ENCODE measurements at places on chromosomes 7 and 10.
A peak's percentile ranks its signal among the peaks of the same experiment; 100 is the strongest.

DNA sequence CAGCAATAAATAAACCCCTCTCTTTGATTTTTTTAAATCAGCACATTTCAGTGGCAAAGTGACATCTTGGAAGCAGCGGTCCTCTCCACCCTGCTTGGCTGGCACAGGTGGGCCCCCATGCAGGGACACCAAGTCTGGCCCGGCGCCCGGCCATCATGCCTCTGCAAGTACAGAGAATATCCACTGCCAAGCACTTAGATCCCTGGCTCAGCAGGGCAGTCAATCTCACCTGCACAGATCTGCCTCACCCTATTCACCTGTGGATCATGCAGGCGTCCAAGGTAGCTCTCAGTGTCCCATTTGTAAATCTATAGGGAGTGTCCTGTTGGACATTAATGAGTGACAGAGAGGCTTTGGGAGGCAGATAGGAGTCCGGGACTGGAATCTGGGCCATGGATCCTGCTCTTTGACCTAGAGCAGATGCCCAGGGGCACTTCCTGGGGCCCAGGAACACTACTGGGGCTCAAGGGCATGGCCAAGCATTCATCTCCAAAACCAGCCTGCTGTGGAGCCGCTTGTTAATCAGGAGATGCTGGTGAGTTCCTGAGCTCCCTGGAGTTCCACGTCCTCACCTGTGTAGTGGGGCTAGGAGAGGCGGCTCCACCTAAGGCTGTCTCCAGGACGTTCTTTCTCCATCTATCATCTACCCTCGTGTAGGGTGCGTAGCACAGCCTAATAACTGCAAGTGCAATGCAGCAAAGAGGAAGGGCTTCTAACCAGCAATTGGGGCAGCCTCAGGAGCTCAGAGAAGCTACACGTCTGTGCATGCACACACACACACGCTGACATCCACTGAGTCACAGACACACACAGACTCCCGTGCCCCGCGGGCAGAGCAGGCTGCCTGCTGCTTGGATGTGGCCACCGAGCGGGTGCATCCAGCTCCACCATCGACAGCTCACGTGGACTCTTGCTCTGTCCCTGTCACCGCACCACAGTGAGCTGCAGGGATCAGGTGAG lies 123.6 kb downstream of the OAT start:
- DNase-seq = peak; percentile 10

DNA sequence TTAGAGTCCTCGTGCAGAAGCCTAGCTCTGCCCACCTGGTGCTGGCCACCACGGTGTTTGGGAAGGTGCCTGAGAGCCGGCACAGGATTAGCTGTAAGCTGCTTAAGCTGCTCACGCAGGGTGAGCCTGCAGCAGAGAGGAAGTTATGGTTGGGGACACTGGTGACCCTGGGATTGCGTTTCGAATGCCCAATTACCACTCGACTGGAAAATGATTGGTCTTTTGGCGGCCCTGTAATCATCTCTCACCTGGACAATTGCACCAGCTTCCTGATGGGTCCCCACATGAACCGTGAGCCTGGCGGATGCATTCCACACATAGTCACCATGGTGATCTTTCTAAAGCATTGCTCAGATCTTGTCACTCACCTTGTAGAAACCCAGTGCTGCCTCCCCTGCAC lies 442.3 kb upstream of the ZMIZ1 start:
- no peak for DNase-seq

DNA sequence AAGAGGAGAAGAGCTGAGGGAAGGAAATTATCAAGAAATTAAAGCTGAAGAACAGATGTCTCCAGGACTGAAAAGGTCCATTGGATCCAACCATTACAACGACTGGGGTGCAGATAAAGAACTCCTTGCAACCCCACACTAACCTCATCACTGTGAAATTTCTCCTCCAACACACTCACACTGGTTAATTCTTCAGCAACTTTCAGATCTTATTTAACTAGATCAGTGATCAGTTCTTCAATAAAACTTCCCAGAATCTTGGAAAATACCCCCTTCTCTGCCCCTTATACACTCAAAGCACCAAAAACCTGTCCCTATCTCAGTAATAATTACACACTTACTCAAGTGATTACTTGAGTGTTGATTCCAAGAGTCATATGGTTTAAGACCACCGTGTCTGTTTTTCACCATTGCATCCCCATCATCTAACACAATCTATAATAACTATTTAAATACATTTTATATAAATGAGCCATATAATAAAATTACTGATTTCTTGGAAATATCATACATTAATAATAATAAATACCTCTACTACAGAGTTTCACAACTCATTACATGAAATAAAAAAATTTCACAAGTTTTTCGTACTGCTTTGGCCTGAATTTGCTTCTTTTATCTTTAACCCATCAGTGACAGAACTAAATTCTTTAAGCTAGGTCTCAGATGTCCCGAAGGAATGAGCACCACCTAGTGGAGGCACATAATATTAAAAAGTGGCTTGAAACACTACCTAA lies 123.7 kb downstream of the MPP7 start:
- no peak for DNase-seq

- no peak for DNase-seq
These were observed 212.1 kb upstream of the PPP1R3A start for GRCh38 chr7:114130866-114131265.

GRCh38 chr7:149886018-149886415 lies 12.2 kb downstream of the ATP6V0E2 start:
- DNase-seq = no peak

DNA sequence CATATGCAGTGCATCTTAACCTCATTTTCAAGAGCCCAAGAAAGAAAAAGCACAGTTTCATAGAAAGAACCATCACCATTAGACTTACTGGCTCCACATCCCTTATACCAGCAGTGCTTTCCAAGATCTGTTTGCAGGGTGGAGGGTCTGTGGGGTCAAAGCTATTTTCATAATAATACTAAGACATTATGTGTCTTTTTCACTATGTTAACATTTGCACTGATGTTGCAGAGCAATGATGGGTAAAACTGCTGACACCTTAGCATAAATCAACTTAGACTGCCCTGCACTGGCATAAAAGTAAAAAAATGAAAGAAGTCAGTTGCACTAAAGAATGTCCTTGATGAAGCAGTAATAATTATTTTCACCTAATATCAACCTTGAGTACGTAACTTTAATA lies 166.2 kb downstream of the SKAP2 start:
- DNase-seq = no peak

DNA sequence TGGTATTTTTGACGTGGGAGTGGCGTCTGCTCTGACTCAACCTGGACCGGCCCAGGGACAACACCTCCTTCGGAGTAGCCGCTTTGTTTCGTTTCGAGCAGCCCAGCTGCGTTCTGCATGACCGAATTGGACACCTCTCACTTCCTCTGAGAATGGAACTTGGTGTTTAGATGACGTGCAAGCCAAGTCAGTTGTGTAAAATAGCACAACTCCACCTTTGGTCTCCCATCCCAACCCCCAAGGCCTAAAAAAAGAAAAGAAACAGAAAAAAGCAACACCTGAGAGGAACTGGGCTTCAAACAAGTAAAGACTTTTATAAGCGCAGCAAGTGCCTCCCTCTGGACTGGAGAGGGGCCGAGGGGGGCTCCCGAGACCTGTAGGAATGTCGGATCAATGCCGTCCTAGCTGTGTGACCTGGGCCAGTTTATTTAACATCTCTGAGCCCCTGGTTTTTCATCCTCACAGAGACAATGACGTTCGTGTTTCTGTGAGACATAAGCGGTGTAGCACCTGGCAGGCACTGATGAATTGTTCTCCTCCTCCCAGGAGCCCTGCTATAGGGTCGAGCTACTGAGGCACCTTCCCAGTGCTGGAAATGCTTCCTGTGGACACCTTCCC lies 52.0 kb upstream of the SMNDC1 start:
- DNase-seq = no peak

DNA sequence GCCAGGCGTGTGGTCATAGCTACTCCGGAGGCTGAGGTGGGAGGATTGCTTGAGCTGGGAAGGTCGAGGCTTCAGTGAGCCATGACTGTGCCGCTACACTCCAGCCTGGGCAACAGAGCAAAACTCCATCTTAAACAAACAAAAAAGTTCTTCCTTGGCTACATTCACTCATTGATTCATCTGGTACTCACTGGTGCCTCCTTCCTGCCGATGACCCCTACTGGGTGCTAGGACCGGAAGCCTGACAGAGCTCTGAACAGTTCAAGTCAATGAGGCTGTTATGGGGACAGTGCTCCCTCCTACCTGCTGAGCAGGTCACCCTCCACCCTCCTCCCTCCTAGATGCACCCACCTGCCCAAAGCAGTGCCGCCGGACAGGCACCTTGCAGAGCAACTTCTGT lies 4.9 kb downstream of the PCOLCE start:
- DNase-seq = no peak

DNA sequence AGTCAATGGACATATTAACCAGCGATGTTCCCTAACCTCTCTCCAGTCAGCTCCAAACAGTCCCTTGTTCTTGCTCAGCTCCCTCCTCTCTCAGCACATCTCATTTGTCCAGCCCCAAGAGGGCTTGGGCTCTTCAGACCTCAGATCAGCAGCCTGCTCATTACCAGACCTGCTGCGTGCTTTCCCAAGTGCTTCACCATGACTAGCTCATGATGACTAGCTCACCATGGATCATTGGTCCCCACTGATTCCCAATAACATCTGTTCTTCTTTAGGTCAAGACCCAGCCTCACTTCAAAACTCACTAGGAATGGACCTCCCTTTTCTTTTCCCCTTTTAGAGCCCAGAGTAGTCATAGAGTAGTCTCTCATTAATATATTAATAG lies 121.9 kb downstream of the SLC16A9 start:
- no peak for DNase-seq

GRCh38 chr7:41861642-41862041 lies 158.8 kb upstream of the INHBA start:
- DNase-seq = no peak

GRCh38 chr10:33211106-33211878 lies 123.2 kb downstream of the NRP1 start:
- no peak for DNase-seq

DNA sequence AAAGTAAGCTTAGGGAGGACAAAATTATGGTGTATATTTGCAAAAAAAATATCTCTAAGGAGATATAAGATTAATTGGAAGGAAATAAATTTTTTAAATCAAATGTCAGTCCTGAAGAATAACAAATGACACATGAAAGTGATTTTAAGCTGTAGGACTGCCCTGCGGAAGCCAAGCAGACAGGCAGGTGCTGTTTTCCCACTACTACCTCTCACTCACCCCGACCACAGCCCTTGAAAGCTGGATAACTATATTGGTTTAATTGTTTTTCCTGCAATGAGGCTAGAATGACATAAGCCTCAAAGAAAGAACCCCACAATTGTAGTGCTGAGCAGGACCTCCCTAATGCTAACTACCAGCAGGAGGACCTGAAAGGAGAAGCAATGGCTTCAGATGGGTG lies 68.6 kb upstream of the VIPR2 start:
- DNase-seq = no peak

GRCh38 chr7:120725376-120726039 lies 132.4 kb downstream of the TSPAN12 start:
- no peak for DNase-seq

GRCh38 chr7:135188298-135188984 lies 17.9 kb upstream of the CYREN start:
- DNase-seq = no peak

DNA sequence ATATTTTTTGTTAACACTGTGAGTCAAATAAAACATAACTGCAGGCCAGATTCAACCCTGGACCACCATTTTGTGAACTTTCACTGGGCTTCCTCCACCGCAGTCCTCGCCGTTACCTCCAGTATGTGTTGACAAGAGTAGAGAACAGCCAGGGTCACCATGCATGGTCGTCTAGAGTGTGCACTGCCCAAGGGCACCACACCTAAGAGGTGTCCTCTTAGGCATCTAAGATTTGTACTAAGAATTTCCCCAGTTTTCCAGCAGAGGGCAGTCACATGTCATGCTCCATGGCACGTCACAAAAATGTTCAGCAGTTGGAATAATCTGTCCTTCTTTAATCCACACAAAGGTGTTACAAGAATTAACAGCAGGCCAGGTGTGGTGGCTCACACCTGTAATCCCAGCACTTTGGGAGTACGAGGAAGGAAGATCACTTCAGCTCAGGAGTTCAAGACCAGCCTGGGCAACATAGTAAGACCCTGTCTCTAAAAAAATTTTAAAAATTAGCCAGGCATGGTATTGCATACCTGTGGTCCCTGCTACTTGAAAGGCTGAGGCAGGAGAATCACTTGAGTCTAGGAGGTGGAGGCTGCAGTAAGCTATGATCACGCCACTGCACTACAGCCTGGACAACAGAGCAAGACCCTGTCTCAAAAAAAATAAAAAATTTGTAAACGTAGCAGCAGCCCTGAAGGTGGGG lies 71.2 kb upstream of the FOXK1 start:
- no peak for DNase-seq

DNA sequence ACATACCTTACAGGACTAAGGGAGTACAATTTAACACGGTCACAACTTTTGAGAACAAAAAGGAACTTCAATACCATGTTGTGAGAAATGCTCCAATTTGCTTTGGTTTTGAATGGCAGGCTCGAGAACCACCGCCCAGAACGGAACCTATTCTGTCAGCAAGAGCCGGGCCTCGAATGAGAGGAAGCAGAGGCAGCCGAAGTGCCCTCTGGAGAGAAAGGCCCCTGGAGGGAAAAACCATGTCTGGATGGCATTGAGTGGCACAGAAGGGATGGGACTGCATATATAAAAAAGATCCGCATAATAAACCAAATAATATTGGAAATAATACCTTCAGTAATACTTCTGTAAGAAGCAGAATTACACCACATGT lies 85.6 kb downstream of the CHST15 start:
- DNase-seq = no peak

DNA sequence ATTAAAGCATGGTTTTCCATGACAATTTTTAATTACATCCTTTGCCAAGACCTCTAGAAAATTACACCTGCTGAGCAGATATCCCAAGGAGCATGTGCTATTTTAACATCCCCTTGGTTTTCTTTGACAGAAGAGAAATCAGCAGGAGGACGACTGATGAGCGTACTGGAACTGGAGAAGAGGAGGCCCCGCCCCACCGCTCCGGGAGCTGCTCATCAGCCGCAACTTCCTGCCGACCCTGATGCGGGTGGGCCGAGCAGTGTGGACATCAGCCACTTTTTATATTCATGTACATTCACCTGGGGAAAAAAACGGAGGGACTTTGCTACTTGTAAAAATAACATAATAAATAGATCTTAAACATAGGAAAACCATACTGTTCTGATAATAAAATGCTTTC lies 54.2 kb downstream of the CDC123 start:
- DNase-seq = no peak

- no peak for DNase-seq
These were observed 589.5 kb downstream of the ARL4A start for GRCh38 chr7:13276977-13277376.
